ENCODE measurements at places on chromosomes 3 and 15.

GRCh38 chr15:50506121-50506520 lies 40.3 kb downstream of the USP50 start:
- no peak for DNase-seq

- DNase-seq: no peak
These were observed 8.6 kb upstream of the ITGB5 start for GRCh38 chr3:124895756-124896155.

- DNase-seq: no peak
These were observed 53.8 kb downstream of the TM4SF4 start for GRCh38 chr3:149528340-149528650.

DNA sequence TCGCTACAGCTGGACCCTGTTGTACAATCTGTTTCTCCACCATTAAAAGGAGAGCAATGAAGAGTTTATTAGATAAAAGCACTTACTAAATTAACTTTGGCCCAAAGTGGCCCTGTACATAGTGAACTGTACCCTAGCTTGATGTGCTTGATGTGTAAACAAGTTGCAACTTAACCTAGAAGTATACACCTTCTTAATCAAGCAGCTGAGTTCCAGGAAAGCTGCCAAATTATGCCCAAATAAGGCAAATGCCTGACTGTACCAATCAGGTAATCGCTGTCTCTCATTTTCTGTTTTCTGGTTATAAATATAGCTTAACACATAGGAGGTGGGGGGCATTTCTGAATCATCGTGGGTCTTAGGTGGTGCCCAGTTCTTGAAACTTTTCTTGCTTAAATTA lies 704.8 kb upstream of the CBLB start:
- DNase-seq: no peak

DNA sequence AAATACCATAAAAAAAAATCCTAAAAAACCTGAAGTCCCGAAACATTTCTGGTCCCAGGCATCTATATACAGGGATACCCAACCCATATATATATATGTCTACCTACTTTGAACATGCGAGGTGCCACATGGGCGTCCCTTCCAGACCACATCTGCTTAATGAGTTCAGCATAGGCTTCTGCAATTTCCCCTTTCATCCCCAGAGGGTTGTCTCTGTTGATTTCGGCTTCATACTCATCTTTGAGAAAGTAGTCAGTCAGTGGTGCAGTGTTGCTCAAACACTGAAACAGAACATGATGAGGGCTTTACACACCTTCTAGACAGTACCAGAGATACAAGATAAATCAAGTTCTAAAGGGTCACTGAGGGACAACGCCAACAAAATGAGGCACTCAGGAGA lies 28.6 kb upstream of the C3orf62 start:
- DNase-seq: no peak

Measured in activated CD4-positive, alpha-beta T cell treated with anti-CD3 and anti-CD28 coated beads for 48 hours (primary cell).